ENCODE measurements at places on chromosomes 5 and 9.

DNA sequence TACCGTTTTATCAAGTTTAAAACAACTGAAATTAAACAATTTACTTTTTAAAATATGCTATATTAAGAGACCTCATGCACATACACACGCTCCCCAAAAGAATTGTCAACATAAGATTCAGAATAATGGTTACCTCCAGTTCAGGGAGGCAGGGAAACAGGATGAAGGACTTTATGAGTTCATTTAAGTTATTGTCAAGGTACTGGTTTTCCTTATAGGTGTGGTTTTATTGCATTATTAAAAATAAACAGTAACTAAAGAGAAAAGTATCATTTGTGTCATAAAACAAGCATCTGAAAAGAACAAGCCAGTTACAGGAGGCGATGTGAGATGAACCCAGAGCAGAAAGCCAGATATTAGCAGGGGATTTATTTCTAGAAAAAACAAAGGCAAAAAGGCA is 2376.7 kb downstream of the MAT2B start:
- DNase-seq = no peak

DNA sequence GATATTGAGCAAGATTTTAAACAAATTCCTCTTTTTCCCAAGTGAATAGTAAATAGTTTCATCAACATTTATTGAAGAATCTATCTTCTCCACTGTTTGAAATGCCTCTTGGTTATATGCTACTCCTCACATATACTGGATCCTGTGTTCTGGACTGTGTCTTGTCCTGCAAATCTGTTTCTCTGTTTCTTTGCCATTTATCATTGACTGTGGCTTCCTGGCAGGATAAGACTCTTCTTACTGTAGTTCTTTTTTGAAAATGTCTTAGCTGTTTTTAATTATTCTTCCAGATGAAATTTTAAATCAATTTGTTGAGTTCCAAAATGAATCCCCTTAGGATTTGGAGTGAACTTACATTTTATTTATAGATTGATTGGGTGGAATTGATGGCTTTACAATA is 27.8 kb downstream of the RALGPS1 start:
- DNase-seq = no peak

DNA sequence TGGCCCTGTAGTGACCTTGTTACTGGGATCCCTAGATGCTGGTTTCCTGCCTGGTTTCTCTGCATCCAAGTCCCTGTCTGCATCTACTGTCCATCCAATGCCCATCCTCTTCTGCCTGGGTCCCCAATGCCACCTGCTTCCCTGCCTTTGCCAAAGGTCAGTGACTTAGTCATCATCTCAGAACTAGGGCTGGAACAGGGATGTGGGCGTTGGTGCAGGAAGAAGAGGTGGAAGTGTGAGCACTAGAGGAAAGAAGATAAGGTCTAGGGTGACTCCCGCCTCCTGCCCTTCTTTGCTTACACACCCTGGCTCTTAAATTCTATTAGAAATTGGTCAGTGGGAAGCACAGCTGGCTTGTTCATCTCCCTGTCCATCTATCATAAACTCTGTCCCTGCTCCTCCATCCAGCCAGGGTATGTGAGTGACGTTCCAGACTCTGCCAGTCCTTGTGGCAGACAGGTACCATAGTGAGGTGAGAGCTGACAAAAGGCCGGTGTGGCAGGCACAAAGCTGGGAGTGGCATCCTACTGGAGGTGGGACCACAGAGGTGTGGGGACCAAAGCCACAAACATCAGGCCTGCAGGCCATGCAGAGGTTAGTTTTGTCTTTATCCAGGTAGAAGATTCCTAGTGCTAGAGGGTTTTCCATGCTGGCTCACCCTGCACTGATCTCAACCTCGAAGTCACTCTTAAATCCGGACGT is 9.2 kb downstream of the PTPN3 start:
- DNase-seq = no peak

DNA sequence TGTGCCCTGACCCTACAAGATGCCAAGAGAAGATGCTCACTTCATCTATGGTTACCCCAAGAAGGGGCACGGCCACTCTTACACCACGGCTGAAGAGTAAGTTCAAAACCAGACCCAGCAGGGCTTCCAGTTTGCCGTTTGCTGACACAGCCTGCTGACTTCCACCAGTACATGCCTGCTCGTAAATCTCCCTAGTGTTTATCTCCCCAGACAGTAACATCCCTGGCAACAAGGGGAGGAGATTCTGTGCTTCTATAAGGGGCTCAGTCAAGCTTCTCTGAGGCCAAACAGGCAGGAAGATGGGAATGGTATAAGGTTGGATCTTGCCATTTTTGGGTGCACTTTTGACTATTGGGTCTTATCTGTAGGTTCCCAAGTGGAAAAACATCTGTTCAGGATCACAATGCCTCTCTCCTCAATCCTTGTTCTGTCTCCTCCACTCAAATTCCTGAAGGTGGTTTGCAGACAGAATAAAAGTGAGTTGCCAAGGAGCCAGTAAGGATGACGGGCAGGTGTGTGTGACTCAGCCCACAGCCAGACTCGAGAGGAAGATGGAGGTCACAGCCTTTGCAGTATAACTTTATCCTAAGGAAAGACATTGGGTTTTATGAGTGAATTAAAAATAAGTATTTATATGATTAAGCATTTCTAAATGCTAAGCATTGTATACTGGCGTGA is 1.9 kb downstream of the MLANA start:
- no peak for DNase-seq

GRCh38 chr9:134068744-134069479 is 1.1 kb upstream of the BRD3 start:
- DNase-seq = no peak

- no peak for DNase-seq
Observed at GRCh38 chr9:133200631-133201030, 8.4 kb downstream of the OBP2B start.

DNA sequence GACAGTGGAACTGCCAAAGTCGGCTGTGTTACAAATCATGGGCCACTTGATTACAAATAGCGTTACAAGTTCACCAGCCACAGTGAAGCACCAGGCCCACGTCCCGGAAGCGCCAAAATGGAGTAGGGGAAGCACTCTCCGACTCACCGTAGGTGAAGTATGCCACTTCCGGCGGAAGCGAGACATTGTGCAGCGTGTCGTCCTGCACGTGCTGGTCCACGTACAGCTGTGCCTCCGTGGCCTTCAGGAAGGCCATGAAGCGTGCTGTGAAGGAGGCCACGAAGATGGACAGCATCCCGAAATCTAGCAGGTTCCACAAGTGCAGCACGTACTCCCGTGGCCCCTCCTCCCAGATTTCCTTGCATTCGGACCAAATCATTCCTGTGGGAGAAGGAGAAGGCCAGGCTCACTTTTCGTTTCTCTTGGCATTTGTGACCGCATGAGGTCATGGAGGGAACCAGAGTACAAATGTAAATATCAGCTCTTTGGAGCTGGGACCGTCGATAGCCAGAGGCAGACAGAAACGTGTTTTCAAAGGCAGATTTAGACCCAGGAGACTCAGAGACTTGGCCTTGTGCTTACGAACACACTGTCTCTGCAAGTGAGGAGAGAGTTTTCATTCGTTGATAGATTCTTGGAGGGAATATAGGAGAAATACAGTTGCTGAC is 58.7 kb upstream of the SMIM32 start:
- DNase-seq = no peak

GRCh38 chr9:14158916-14159315 is 155.0 kb downstream of the NFIB start:
- DNase-seq = no peak

DNA sequence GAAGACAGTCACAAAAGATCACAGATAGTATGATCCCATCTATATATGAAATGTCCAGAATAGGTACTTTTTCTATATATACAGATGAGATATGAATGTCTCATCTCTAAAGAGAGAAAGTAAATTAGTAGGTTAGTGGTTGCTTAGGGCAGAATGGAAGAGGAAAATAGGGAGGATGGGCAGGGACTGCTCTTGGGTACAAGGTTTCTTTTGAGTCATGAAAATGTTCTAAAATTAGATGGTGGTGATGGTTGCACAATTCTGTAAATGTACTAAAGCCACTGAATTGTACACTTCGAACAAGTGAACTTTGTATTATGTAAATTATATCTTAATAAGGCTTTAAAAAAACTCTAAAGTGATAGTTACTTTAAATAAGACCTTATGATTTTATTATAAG is 59.6 kb upstream of the GRAMD2B start:
- DNase-seq = no peak

- DNase-seq = no peak
Observed at GRCh38 chr5:43854697-43855292, 251.8 kb downstream of the NNT start.

DNA sequence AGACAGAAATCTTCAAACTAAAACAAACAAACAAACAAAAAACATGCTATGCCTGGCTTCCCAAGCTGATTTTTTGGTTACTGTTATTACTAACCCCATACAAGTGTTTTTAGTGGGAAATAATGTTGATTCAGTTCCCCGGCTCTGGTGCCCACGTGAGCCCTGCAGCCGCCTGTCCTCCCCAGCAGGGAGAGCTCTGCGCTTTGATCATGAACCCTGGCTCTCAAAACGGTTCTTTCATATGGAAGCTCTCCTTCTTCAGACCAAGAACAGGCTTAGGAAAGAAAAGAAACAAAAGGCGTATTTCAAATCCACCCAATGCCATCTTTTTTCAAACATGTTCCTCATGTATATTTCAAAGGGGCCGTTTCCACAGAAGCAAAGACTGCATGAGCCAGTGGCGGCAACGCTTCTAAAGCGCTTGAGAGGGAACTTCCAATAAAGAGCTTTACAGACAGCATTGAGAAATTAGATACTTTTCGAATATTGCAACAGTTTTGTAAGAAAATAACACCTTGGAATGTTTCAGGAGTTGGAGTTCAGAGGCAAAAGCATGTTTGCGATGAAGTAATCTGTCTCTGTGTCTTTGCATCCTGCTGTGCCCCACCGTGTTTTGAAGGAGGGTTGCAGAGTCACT is 74.8 kb downstream of the ICE1 start:
- DNase-seq = no peak

DNA sequence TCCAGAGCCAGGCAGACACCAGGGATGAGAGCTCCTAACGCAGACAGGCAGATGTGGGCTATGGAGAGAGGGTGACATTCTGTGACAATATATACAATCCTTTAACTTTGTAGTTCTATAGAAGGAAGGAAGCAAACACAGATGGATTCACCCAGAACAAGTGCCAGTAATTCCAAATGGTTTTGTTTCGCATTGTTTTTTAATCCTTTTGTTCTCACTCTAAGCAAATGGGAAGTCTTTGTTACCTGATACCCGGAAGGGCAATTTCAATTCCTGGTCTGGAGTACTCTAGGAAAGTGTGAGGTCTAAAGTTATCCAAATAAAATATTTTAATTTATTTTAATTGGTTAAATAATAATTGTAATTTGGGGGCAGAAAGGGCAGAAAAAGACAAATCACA is 2.5 kb downstream of the FRMD3 start:
- DNase-seq = no peak

GRCh38 chr5:171794470-171794960 is 8.9 kb downstream of the SMIM23 start:
- no peak for DNase-seq

GRCh38 chr9:135136991-135137832 is 49.7 kb downstream of the OLFM1 start:
- no peak for DNase-seq

GRCh38 chr5:45110399-45110798 is 301.7 kb downstream of the MRPS30 start:
- DNase-seq = no peak

DNA sequence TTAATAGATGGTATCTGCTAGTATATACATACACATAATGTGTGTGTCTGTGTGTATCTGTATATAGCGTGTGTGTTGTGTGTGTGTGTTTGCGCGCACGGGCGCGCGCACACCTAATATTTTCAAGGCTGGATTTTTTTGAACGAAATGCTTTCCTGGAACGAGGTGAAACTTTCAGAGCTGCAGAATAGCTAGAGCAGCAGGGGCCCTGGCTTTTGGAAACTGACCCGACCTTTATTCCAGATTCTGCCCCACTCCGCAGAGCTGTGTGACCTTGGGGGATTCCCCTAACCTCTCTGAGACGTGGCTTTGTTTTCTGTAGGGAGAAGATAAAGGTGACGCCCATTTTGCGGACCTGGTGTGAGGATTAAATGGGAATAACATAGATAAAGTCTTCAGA is 757 bp downstream of the FXN start:
- DNase-seq = no peak

DNA sequence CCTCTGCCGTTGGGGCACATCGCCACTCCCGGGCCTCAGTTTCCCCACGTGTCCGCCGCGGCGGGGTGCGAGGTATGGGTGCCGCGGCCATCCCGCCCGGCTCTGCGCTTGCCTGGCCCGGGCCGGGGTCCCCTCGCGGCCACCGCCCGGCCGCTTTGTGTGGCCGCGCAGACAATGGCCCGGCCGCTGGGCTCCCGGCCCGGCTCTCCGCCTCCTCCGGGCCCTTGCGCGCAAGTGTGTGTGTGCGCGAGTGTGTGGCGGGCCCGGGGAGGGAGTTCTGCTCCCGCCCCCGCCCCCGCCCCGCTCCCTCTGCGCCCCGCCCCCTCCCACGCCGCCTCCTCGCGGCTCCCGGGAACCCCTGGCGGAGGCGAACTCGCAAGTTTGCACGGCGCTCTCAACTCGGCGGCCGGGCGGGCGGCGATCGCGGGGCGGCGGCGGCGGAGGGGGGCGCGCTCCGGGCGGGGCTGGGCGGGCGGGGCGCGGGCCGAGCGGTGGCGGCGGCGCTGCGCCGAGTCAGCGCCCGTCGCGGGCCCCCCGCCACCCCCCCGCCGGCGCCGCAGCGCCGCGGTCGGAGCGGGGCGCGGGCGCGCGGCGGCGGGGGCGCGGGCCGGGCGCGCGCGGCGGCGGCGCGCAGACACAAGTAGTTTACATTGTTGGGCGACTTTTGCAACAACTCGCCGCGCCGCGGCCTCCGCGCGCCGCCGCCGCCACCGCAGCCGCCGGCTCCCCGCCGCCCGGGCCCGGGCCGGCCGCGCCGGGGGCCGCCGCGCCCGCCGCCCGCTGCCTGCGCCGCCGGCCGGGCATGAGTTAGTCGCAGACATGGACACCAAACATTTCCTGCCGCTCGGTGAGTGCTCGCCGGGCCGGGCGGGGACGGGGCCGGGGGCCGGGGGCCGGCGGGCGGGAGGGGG is at the start of gene RXRA:
RXRA (plus strand) TSS at position 643 of the 911 bp plus-strand sequence; CDS start at position 820, 177 bp downstream.
- peak; percentile 60 for DNase-seq

DNA sequence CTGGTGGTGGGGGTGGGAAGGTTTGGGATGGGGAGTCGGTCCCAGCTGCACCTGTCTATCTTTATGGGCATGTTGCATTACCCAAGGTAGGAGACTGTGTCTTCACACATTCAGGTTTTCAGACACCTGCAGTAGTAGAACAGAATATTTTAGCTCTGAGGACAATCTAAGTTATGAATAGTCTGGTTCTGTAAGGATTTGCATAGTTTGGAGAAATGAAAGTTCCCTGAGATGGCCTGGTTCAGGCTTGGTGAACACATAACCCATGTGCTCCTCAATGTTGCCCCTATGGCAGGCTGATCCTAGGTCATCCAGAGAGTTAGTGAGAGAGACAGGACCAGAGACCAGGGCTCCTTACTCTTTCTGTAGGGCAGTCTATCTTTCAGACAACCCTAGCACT is 20.7 kb downstream of the TNFSF8 start:
- DNase-seq = no peak

- no peak for DNase-seq
Observed at GRCh38 chr9:98536542-98537173, 172.1 kb downstream of the GABBR2 start.

All from activated CD8-positive, alpha-beta memory T cell treated with anti-CD3 and anti-CD28 coated beads for 1 hour (primary cell).